NB4 (cell line): ENCODE measurements at places on chromosomes 5 and 9.

DNA sequence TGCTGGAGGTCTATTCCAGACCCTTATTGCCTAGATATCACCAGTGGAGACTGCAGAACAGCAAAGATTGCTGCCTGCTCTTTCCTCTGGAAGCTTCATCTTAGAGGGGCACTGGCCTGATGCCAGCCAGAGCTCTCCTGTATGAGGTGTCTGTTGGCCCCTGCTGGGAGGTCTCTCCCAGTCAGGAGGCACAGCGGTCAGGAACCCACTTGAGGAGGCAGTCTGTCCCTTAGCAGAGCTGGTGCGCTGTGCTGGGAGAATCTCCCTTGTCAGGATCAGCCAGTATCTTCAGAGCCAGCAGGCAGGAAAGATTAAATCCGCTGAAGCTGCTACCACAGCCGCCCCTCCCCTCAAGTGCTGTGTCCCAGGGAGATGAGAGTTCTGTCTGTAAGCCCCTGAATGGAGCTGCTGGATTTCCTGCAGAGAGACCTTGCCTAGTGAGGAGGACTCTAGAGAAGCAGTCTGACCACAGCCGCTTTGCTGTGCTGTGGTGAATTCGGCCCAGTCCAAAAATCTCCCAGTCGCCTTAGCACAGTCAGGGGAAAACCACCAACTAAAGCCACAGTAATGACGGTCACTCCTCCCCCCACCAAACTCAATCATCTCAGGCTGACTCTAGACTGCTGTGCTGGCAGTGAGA lies 124.1 kb downstream of the JAKMIP2 start:
- DNase-seq: no peak

GRCh38 chr5:45057564-45057963 lies 248.8 kb downstream of the MRPS30 start:
- no peak for DNase-seq

DNA sequence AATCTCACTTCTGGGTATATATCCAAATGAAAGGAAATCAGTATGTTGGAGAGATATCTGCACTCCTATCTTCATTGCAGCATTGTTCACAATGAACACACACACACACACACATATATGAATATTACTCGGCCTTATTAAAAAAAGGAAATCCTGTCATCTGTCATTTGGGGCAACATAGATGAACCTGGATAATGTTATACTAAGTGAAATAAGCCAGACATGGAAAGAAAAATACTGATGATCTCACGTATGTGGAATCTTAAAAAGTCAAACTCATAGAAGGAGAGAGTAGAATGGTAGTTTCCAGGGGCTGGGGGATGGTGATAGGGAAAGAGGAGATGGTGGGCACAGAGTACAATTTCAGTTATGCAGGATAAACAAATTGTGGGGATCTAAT lies 100.3 kb downstream of the EMB start:
- no peak for DNase-seq

GRCh38 chr5:98130261-98131035 lies 643.0 kb upstream of the RGMB start:
- no peak for DNase-seq

GRCh38 chr5:72949481-72949880 lies 6.4 kb upstream of the FCHO2 start:
- DNase-seq: no peak

- DNase-seq: no peak
Observed at GRCh38 chr9:136432591-136432990, 7.1 kb downstream of the INPP5E start.

DNA sequence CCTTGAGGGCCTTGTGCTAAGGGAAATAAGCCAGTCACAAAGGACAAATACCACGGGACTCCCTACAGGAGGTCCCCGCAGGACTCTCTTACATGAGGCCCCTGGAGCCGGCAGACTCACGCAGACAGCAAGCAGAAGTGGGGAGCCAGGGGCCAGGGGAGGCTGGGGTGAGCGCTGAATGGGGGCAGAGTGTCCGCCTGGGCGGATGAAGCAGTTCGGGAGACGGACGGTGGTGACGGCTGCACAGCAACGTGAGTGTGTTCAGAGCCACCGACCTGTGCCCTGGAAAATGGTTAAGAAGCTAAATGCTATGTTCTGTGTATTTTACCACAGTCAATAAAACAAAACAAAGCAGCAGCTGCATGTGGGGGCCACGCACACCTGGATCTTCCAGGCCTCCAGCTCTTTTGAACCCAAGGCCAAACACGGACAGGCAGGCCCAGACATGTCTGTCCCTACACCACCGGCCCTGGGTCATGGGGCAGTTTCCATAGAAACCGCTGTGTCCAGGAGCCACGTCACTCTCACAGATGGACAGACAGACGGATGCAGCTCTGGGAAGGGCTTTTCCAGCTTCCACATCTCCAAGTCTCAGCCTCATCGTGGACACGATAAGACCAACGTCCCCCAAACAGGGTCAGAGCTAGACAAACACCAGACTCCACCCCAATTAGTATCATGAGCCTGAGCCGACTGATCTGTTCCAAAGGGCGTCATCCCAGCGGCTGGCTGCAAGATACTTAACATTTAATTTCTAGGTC lies 103.9 kb downstream of the VAV2 start:
- DNase-seq: no peak

DNA sequence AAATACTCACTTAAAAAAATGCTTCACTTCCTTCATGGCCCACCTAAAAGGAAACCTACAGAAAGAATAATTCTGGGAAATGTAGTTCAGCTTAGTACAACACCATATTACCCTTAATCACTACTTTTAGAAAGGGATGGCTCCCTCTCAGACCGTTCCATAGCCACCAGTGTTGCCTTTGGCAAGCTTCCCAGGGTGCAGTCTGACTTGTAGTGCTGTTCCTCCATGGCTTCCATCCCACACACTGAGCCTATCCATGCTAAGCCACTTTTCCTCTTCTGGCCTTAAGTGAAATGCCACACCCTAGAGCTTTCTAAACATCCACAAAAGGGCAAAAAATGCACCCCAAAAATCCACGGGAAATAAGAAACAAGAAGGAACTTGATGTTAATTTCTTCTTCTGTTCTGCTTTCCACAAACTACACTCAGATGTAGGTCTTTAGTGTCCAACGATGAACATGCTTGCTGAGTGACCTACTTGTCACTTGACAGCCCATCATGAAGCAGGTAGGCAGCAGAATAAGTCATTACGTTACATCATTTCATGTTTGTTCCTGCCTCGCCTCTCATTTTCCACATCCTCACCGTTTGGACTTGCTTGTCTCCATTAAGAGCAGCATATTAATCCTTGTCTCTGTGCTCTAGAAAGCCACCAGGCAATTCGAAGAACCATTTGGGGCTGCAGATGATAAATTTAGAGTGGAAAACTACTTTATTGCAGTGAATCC lies 391.1 kb upstream of the GRAMD2B start:
- DNase-seq: no peak

GRCh38 chr9:115018547-115019435 lies 88.4 kb upstream of the TNFSF8 start:
- DNase-seq: no peak

- no peak for DNase-seq
Observed at GRCh38 chr9:136697146-136697820, 10.0 kb upstream of the AGPAT2 start.

GRCh38 chr5:88940713-88941112 lies 57.7 kb upstream of the MEF2C start:
- no peak for DNase-seq

DNA sequence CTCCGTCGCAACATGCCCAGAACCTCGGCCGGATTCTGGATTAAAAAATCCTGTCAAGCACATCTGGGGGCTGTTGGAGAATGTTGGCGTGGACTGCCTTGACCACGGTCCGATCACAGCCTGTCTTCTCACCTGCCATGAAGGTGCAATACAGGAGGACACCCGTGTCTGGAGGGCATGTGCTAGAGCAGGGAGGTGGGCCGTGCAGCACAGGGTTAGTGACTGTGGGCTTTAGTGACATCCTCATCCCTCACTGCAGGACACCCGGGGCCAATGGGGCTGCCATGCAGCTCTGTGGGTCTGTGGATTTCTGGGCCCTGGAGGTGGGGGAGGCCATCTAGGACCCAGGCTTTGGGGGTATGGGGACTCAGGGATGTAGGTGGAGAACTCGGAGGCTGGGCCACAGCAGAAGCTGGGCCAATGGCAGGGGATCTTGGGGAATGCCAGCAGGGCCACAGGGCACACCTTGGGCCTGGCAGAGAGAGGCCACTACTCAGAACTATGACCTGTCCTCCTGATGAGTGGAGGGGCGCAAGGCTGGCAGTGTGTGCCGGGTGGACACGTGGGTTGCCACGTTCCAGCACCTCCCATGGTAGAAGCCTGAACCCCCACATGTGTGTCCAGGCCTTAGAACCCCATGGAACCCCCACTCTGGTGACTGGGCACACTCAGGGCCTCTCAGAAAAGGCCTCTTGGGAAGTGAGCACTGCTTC lies 23.3 kb downstream of the ZDHHC11B start:
- no peak for DNase-seq

GRCh38 chr9:108663422-108663821 lies 192.4 kb downstream of the ACTL7B start:
- DNase-seq: no peak

- no peak for DNase-seq
Observed at GRCh38 chr9:137707361-137707760, 88.6 kb downstream of the EHMT1 start.

DNA sequence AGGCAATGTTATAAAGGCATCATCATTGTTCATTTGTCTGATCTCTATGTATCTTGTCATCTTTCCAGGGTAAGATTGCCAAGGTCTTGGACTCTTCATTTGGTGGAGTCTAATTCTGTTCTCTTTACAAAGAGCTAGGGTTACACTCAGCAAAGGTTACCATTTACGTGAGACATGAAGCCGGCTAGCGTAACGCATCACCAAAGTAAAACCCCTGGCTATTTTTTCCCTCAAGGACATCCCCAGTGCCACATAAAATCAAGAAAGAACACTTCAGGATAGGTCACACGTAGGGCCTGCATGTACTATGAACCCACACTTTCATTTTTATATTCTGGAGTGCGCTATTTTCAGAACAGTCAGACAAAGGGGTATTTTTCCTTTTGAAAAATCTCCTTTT lies 20.0 kb upstream of the MYOT start:
- no peak for DNase-seq

DNA sequence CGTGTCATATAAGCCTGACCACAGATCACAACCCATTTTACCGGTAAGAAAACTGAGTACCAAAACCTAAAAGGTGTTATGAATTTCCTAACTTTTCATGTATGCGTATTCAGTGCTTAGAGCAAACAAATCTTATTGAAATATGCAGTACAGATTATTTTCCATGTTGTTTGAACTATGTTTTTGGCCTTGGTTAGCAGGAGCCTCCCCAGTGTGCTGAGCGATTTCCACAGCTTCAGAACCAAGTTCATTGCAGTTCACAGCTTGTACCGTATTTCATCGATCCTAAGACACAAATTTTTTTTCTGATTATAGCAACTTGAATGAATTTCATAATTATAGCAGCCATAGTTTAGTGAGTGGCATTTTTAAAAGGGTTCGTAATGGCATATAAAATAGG lies 13.7 kb downstream of the ADAMTSL1 start:
- DNase-seq: no peak

DNA sequence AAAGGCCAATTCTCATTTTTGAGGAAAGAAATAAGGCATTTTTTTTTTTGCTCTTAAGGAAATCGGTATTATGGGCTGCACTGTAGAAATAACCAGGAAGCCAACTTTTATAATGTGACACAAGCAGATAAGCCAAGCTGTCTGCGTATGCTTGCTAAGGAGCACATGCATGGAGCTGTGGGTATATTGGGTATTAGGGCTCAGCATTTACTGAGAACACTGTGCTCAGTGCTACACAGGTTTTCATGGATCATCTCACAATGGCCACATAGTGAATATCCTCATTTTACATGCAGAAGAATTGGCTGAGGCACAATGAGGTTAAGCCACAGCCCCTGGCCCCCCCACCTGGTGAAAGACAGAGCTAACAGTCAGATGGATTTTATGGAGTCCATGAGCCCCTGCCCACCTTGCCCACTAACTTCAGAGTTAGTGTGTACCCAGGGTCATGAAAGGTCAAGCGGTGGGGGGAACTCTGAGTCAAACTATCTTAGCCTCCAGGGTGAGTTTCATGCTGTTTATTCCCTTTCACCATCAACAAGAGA lies 204.8 kb downstream of the SPATA31A6 start:
- peak; percentile 9 for DNase-seq
